ENCODE measurements at places on chromosomes 2 and 18.

- DNase-seq, result peak; percentile 16
Measured at GRCh38 chr2:43724728-43725526, 48.7 kb upstream of the C1GALT1C1L start.

DNA sequence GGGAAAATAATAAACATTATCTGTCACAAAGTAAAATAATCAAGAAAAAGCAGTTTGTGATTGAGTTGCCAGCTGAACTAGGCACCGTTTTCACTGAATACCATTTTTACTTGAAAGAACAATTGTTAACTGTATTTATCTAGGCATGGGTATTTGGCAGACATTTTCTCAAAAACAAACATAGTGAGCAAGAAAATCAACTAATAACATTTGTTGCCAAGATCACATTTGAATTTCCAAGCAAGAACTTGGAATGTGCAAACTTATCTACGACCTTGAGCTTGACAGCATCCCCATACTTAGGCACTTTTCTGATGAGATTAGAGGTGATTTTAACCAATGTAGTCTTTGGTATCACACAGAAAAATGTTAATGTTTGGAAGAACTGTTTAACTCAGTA lies 16.7 kb downstream of the SS18 start:
- no peak for DNase-seq

GRCh38 chr2:239108459-239108858 lies 260.6 kb downstream of the TWIST2 start:
- no peak for DNase-seq

DNA sequence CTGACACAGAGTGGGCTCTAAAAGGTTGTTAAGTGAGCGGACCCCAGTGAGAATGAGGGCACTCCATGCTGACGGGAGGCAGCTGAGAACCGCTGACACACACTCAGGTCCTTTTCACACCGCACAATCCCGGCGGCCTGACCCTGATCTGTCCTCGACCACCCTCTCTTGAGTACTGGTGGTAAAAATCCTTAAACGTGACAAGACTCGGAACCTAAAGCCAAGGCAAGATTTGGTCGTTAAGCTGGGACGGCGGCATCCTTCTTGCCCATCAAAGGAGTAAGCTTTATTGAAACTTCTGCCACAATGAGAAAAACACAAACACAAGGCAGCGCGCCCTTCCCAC lies 569 bp downstream of the TMX3 start:
- no peak for DNase-seq

GRCh38 chr2:99863903-99864270 lies 278.5 kb downstream of the AFF3 start:
- peak; percentile 67 for DNase-seq

- DNase-seq, result no peak
Measured at GRCh38 chr2:25797620-25798488, 80.4 kb downstream of the ASXL2 start.

GRCh38 chr18:37314534-37314933 lies 251.1 kb downstream of the CELF4 start:
- DNase-seq, result no peak

GRCh38 chr2:16198166-16198912 lies 258.0 kb downstream of the MYCN start:
- no peak for DNase-seq

DNA sequence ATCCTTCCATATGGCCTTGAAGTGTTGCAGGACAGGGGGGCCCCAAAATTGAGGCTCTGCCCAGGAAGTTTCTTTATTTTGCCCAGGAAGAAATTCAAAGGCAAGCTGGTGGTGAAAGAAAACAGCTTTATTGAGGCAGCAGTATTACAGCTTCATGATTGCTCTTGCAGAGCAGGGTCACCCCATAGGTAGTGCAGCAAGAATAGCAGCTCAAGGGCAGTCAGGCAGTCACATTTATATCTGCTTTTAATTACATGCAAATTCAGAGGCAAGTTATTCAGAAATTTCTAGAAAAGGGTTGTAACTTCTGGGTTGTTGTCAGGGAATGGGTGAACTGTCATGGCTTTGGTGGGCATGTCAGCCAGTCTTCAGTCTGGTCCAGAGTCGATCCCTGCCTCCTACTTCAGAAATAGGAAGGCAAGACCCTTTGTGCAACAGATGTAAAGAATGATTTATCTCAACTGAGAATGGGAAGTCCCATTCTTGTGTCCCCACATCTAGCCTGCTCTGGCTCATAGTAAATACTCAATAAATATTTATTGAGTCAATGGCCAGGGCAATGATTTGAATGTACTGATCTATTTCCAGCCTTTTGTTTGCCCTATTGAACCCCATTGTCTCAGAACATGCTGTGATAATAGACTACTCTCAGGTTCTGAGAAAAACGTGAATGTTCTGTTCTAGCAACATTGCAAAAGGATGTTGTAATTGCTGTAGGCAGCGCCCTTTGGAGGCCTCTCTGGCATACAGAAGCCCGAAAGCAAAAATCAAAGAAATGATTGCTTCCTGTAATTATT lies 129.8 kb downstream of the MYO3B start:
- no peak for DNase-seq

DNA sequence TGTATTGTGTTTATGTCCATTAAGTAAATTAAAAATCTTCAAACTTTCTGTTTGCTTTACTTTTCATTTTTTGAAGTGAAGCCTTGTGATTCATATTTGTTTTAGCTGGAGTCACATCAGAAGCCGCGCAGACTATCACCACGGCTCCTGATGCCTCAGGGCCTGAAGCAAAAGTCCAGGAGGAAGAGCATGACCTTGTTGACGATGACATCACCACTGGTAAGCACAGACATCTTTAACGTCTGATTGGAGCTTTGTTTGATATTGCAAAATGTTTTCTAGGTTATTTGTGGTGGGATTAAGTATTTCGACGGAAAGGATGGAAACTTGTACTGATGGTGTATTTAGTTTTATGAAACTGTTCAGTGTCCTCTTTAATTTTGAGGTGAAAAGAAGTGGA lies 164.8 kb downstream of the WDR7 start:
- DNase-seq, result no peak

DNA sequence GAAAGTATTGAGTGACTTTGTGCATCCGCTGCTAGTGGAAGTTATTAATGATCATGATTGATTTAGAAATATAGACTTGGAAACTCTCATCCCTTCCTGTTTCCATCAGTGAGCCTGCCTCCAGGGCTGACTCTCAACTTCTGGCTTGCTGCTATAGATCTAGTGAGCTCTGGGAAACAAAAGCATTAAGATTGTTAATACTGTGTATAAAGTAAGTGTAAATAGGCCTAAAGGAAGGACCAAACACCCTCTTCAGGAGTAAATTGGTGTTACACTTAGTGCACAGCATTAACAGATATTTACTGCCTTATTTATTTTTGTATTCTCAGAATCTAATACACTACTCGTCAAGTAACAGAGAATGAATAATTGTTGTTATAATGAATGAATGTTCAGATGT lies 285.6 kb downstream of the THSD7B start:
- DNase-seq, result no peak

GRCh38 chr2:32355976-32356680 lies 695 bp upstream of the BIRC6 start:
- peak; percentile 49 for DNase-seq

- no peak for DNase-seq
Measured at GRCh38 chr2:162768656-162769055, 69.9 kb downstream of the KCNH7 start.

DNA sequence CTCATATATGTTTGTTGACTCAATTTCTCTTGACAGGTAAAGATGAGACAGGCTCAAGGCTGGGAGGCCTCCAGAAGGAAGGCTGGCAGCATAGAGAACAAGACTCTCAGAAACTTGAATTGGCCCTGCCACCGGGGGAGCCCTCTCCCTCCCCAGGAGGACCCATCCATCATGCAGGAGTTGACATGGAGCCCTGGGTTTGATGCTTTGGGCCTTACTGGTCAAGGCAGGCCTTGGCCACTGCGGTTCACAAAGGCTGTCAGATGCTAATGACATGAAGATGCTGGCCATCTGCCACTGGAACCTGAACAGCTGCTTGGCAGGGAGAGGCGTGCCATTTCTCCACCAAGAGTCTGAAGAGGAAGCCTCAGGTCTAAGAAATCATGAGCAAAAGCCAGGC lies 193.6 kb downstream of the MTCL1 start:
- DNase-seq, result peak; percentile 32

DNA sequence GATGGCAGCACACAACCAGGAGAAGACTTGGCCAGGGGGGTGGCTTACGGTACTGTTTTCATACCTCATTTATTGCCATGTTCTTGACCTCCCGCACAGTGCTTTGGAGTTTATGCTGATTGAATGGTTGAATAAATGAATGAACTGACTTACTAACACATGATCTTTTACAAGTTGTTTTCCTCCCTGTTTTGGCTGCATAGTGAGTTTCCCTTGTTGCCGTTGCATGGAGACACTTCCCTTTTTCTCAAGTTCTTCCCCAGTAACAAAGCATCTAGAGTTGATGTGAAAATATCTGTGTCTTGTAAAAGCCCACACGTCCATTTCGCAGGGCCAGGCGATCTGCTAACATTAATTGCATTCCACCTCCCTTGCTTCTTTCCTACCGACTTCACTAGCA lies 35.7 kb upstream of the RAB1A start:
- DNase-seq, result no peak

DNA sequence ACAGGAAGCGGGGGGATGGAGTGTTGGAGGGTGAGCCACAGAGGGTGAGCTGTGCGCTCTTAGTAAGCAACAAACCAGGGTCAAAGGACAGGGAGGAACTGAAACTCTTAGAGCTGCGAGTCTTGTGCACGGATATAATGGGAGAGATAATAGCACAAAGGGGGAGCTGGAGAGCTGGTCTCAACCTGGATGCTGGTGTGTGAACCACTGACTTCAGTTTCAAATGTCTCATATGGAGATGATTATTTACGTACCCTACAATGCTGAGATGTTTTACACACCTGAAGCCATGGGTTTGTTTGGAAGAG lies 35.9 kb downstream of the PTGR3 start:
- DNase-seq, result no peak

- peak; percentile 34 for DNase-seq
Measured at GRCh38 chr2:139790807-139791752, 1010.9 kb upstream of the NXPH2 start.

DNA sequence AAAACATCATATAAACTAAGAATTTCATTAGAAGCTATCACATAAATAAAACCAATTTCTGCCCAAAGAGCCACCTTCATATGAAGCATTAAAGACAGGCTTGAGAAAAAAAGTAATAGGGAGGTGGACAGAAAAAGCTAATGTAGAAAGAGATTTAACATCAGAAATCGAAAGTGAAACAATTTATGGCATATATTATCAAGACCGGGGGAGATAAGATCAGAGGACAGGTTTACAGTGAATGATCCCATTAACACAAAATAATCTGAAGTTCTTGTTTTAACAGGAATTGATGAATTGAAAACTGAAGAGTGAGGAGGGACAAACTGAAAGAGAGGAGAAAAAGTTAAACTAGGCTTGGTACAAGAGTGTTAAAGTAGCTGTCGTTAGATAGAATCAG lies 786.3 kb upstream of the FSHR start:
- DNase-seq, result peak; percentile 3

GRCh38 chr2:201257956-201258665 lies 2.2 kb upstream of the CASP8 start:
- peak; percentile 90 for DNase-seq

DNA sequence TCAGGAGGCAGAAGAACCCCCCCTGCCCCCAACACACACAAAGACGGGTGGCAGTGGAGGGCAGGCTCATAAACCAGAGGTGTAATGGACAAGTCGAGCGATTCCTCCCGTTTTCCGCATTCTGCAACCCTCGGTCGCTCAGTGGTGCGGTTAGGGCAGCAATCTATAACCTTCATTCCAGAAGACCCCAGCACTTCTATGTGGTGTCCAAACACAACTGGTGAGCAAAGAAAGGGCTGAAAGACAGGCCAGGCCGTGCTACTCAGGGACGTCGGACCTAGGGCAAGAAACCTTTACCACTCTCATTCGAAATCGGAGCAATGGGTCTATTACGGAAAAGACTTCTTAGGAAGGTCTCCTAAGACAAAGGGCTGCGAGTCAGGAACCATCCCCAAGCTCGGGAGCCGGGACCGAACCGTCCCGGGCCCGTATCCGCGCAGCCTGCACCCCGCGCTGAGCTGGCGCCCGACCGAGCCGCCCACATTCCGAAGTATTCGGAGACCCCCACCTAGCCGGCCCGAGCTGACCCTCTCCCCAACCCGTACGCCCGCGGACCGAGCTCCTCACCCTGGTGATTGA lies 568 bp downstream of the ARL5A start:
- peak; percentile 11 for DNase-seq

DNA sequence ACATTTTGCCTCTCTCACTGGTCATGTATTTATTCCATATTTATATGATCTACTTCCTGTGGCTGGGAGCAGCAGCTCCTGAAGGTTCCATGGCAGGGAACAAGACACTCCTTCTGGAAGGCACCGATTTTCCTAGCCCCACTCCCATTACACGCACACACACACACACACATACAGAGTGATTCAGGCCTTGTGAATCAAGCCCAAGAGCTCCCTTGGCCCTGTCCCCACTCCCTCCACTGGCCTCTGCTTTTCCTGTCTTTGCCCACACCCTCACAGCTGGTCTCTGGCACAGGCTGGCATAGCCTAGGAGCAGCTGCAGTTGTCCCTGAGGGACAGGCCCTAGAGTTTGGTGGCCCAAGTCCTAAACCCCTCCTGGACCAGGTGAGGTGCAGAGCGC lies 201.7 kb downstream of the NAPG start:
- DNase-seq, result no peak

DNA sequence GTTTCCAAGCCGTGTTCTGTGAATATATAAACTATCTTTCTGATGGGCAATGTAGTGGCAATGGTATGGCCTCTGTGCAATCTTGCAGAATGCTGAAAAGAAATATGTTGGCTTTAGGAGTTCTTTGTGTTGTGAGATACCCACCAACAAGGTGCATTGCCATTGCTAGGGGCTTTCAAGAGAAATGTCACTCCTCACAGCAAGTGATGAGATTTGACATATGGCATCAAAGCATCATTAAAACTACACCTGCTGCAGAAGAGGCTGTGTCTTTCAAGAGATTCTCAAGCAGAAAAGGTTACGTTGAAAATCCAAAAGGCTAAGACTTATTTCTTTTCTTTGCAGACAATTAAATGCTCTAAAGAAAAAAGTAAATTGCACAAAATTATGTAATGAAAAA lies 1110.8 kb downstream of the CBLN2 start:
- no peak for DNase-seq

GRCh38 chr18:10134204-10134603 lies 220.4 kb downstream of the VAPA start:
- no peak for DNase-seq

DNA sequence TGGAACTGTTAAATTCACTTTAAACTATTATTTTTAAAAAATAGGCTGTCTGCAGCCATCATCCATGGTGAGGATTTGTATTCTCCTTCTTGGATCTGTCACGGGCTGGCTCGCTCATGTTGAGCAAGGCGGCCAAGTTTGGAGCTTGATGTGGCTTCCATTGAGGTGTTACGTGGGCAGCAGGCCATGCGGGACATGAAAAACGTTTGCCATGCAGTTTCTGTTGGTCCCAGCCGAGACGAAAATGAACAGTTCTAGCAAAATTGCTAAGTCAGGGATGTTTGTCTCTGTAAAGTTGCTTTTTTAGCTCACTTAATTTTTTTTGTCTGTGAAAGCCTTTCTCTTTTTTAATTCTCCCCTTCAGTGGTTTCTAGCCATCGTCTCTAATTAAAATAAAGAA lies 70.2 kb upstream of the MGAT5 start:
- DNase-seq, result no peak

All from A172 (cell line).